Activated T-helper 2 cell treated with anti-CD3 and anti-CD28 coated beads, Interferon-gamma antibody, Interleukin-2, Interleukin-4, amounts not matched to agents 10 μg/mL and 5 μg/mL and 100 μg/mL, durations not matched to agents 14 hours and 24 hours and 36 hours (primary cell): ENCODE measurements at places on chromosomes 16 and 17.

DNA sequence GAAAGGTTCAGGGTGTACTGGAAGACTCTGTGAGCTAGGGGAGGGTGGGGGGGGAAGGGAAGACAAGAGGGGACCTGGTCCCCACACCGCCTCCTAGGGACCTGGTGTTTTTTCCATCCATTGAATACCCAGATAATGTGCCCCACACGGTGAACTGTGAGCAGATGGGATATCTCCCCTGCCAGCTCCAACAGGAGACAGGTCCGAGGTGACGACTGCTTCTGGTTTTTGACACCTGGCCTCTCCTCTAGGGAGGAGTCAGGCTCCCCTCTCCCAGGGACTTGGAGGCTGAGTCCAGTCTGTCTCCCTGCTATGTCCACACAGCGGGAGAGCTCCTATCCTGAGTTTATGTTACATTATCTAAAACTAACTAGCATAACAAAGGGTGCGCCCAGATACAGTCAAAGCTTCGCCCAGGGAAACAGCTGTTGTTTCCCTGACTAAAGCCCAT is 1.8 kb downstream of the MARVELD3 start:
- DNase-seq = no peak

- DNase-seq = no peak
These were observed 77.2 kb downstream of the C17orf67 start for GRCh38 chr17:56756536-56756935.

DNA sequence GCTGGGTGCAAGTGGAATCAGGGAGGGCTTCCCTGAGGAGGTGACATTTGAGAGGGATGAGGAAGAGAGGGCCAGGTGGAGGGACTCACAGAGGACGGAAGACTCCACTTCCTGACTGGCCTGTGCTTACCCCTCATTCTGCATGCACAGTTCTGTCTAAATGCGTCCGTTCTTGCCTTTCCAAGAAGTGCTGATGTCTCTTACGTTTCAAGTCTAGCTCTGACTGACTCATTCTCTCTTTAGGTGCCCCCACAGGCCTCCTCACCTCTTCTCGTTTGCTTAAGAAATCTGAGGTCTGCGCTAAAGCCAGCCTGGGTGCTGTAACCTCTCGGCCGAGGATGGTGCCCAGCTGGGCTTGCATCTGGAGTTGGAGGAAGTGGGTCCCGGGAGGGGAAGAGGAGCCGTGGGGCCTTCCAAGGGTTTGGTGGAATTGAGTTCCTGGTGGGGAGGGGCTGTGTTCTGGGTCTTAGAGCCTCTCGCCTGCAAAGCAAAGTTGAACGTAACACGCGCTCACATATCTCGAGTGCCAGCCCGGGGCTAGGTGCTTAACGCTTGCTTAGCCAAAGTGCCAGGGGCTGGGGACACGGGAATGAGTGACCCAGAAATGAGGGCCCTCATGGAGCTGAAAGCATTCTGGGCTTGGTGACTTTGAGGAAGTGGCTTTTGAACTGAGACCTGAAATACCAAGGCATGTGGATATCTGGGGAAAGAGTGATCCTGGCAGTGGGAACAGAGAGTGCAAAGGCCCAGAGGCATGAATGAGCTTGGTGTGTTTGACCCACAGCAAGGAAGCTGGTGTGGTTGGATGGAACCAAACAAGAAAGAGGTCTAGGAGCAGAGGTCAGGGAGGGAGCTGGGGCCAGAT is 4.8 kb downstream of the IL4R start:
- peak; percentile 54 for DNase-seq

DNA sequence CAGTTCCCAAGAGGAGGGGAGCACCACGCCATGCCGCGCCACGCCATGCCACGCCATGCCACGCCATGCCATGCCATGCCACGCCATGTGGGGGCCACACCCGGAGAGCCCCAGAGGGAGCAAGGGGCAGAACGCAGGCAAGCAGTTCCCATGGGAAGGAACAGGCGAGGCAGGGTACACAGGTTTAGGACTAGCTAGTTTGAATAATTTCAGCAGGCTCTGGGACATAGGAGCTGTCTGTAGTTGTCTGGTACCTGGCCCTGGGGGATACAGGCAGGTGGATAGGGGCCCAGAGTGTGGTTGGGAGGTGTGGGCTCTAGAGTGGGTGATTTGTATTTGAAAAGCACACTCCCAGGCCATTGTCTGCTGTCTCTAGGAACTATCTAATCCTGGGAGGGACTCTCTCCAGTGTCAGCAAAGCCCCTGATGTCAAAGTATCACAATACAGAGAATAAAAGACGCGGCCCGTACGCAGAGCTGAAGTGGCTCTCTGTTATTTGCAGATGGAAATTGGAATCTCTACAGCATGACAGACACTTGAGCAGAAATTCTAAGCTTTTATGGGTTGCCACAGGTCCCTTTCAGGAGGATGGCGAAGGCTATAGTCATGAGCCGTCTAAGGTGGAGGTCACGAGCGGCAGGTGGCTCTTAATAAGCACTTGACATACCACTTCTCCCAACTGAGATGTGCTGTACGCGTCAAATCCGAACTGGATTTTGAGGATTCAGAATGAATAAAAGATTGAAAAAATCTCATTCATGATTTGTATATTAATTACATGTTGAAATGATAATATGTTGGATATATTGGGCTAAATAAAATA is 220.8 kb upstream of the TNRC6C start:
- no peak for DNase-seq

DNA sequence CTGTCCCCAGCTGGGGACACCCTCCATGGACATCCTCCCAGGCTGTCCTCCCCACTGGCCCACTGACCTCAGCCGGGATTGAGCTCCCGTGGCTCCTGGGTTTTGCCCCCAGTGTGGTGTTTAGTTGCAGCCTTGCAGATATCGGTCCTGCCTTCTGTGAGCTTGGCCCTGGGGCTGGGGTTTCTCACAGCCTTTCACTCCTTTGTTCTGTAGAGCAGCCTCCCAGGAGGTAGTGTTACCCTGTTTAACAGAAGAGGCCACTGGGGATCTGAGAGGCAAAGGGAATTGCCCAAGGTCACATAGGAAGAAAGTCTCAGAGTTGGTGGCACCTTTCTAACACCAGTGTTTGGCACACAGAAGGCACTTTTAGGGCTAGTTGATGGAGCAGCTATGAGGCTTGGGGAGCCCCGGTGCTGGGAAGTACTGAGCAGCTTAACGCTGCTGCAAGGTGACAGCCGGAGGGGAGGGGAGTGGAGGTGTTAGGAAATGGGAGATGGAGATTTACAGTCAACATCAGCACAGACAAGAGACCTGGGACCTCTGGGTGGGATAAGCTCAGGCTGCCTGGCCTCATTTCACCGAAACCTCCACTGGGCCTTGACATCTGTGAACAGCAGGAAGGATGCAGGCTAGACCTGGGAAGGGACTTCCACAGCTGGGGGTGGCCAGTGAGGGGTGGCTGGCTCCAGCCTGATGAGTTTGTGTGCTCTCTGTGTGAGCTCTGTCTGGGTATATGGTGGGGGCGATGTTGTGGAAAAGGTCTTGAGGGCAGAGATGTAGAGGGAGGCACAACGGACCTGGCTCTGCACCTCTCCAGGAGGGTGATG is 26.1 kb downstream of the CACNA1G start:
- DNase-seq = no peak

DNA sequence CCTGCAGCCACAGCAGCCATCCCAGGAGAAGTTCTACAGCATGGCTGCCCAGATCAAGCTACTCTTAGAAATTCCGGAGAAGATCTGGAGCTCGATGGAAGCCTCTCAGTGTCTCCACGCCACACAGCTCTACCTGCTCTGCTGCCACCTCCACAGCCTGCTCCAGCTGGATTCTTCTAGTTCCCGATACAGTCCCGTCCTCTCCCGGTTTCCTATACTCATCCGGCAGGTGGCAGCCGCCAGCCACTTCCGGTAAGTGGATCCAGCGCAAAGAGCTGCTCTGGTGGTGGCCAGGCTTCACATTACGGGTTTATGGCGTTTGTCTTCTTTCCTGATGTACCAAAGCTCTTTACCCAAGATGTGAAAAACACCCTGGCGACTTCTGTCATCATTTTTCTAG is 3.6 kb downstream of the COG1 start:
- no peak for DNase-seq

- DNase-seq = no peak
These were observed 1.5 kb downstream of the MRC2 start for GRCh38 chr17:62628831-62629555.

- peak; percentile 78 for DNase-seq
These were observed 191.1 kb upstream of the CIBAR2 start for GRCh38 chr16:85303354-85303883.

- DNase-seq = no peak
These were observed 21.2 kb downstream of the SREBF1 start for GRCh38 chr17:17815436-17816200.

- DNase-seq = peak; percentile 42
These were observed 14.6 kb upstream of the CD79B start for GRCh38 chr17:63946440-63947363.
